Activated CD4-positive, CD25-positive, alpha-beta regulatory T cell (primary cell): ENCODE measurements at places on chromosomes 16 and 17.

DNA sequence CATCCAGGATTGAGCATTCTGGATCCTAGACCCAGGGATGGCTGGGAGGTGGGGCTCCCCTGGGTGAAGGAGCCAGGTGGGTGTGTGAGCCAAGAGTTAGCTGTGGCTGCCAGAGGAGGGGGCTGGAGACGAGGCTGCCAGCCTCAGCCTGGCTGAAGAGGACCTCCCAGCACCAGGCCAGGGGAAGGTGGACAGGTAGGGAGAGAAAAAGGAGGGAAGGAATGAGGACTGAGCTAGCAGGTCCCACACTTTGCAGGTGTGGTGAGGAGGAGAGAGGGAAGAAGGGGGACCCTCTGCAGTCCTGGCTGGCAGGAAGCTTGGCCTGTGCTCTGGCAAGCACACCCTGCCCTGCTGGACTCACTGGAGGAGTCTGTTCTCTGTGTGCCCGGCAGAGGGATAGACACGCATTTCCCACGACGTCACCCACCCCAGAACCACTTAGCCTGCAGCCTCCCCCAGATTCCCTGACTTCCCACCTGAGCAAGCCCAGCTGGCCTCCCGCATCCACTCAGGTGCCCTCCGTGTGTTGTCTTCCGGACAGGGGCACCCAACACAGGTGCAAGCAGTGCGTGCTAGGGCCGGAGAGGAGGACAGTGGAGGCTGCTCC lies 42.0 kb downstream of the SOCS3 start:
- no peak for DNase-seq

DNA sequence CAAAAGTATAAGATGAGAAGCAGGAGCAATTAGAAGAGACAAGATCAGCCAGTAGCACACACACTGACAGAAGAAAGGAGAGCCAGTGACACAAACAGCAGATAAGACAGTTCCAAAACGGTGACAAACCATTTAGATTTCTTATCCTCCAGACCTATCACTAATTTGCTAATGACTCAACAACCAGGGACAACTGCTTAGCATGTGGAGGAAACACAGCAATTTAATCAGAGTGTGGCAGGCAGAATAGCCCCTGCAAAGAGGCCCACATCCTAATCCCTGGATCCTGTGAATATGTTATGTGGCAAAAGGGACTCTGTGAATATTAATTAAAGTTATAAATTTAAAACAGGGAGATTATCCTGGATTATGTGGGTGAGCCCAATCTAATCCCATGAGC lies 81.1 kb downstream of the CACNG1 start:
- DNase-seq = no peak

DNA sequence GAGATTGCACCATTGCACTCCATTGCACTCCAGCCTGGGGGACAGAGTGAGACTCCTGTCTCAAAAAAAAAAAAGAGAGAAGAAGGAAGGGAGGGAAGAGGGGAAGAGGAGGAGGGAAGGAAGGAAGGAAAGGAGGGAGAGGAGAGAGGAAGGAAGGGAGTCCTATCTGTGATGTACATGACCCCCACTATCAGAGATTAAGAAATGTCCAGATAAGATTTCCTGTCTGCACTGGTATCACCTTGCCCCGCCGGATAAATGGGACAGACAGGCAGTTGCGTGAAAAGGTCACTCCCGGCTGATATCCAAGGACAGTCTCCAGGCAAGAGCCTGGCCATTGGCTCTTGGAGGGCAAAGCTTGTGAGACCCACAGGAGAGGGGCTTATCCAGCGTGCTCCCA lies 5.2 kb upstream of the ZFPM1 start:
- DNase-seq = no peak

DNA sequence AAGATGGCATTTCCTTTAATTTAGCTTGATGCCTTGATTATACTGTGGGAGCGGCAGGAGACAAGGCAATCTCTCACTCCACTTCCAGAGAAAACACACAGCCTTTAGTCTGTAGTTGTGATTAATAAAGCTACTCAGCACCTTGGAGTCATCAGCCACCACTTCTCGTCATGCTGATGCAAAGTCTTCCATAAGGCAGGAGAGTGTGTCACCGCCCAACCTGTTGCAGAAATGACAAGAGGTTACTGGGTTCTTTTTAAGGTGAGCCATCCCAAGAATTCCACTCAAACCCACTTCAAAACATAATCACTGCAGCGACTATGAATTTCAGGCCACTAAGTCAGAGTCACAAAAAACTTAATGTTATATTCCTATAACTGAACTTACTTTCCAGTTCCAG lies 223.9 kb upstream of the TOX3 start:
- no peak for DNase-seq

DNA sequence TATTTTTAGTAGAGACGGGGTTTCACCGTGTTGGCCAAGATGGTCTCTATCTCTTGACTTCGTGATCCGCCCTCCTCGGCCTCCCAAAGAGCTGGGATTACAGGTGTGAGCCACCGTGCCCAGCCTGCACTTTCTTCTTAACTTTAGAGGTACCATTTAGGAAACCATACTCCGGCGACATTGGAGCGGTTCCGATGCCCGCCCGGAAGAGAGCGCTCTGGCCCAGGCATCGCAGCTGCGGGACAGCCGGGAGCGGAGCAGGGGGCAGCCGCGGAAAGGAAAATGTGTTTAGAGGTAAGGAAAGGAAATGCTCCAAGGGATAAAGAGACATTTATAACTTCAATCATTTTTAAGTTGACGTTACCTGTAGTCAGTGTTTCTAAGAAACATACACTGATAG lies 6.0 kb upstream of the HS3ST3B1 start:
- no peak for DNase-seq

- no peak for DNase-seq
Measured at GRCh38 chr16:87189426-87189825, 127.8 kb downstream of the C16orf95 start.

DNA sequence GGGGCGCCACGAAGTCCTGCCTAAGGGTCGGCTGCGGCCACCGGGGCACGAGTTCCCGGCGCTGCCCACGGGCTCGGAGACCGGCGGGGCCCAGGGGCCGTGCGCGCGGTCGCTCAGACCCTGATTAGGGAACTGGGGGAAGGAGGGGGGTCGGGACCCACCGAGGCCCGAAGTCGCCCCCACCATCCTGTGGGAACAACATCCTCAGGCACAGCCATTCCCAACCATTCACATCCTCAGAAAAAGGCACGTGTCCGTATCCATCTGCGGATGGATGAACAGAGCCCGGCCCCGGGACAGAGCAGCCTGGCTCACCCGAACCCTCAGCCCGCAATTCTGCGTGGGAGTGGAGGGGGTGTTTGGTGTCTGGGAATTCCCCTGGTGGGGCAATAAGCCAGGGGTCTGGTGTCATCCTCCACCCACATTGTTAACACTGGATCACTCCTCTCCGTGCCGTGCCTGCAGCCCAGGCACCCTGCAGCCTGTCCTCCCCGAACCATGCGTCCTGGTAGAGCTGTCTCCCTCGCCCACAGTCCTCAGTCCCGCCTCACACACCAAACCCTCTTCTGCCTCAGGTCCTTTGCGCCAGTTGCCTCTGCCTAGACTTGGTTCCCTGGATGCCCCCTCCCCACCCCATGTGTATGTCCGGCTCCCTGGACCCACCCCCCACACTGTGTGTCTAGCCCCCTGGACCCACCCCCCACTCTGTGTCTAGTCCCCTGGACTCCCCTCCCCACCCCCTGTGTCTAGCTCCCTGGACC lies 789 bp upstream of the CCDC57 start:
- no peak for DNase-seq

GRCh38 chr17:57671667-57672632 lies 73.1 kb downstream of the CCDC182 start:
- DNase-seq = peak; percentile 49

- DNase-seq = no peak
Measured at GRCh38 chr16:20910781-20911321, 10.3 kb downstream of the LYRM1 start.

DNA sequence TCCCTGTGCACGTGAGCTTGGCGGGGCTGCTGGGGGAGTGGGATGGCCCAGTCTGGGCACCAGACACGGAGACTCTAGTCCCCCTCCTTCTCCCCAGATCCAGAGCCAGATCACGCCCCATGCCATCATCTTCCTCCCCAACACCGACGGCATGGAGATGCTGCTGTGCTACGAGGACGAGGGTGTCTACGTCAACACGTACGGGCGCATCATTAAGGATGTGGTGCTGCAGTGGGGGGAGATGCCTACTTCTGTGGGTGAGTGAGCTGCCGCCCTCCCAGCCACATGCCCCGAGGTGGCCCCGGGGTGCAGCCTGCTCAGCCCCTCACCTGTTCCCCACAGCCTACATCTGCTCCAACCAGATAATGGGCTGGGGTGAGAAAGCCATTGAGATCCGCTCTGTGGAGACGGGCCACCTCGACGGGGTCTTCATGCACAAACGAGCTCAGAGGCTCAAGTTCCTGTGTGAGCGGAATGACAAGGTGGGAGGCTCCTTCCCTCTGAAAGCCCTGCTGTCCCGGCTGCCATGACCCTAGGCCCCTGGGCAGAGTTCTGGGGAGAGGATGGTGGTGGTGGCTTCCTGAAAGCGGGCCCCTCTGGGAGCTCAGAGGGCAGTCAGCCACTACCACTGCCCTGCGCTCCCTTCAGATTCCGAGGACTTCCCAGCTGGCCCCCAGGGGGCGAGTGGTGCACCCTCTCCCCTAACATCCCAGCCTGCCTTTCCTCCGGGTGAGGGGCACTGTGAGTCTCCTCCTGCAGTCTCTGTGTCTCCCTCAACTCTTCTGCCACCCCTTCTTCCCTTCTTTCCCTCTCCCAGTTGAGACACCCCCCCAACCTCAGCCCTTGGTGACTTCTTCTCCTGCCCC lies 2.8 kb upstream of the C17orf107 start:
- DNase-seq = no peak

DNA sequence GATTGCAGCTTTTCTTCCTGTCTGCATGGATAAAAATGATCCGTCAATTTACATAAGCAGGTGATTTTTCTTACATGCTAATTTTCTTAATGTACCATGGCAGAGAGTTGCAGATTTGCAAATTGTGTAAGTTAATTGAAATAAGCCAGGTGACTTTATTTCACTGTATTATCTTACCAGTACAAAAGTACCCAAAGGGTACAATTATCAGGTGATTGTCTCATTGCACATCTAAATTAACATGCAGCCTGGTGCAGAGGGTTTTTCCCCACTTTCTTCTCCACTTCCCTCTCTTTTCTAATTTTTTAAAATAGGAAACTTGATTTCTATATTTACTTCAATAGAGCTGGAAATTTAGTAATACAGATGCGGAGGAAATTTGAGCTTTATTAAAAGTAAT lies 11.2 kb downstream of the NLK start:
- DNase-seq = no peak

- no peak for DNase-seq
Measured at GRCh38 chr16:2519711-2520080, 475 bp upstream of the AMDHD2 start.

DNA sequence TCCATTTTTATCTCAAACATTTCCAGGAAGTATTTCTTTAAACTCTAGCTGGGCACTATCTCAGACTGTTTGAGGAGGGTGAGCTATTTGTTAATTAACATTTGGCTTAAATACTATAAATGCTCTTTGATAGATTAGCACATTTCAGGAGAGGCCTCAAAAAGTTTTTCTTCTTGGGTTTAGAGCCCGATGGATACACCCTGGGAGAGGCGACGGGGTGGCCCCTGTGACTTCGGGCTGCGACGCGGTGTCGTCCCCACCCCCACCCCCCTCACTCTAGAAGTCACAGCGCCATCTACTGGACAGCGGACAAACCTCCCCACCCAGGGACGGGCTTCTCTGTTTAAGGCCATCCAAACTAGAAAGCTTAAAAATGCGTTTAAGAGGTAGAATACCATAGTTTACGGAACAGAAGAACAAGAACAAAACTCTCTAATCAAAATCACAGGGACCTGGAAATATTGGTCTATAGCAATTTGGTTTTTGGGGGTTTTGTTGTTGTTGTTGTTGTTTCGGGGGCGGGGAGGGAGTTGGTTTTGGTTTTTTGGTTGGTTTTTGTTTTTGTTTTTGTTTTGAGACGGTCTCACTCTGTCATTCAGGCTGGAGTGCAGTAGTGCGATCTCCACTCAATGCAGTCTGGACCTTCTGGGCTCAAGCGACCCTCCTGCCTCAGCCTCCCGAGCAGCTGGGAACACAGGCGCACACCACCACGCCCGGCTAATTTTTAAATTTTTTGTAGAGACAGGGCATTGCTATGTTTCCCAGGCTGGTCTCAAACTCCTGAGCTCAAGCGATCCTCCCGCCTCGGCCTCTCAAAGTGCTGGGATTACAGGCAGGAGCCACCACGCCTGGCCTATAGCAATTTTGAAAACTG lies 254.4 kb downstream of the C16orf95 start:
- no peak for DNase-seq

GRCh38 chr16:4505356-4506147 lies 29.4 kb downstream of the HMOX2 start:
- peak; percentile 12 for DNase-seq

DNA sequence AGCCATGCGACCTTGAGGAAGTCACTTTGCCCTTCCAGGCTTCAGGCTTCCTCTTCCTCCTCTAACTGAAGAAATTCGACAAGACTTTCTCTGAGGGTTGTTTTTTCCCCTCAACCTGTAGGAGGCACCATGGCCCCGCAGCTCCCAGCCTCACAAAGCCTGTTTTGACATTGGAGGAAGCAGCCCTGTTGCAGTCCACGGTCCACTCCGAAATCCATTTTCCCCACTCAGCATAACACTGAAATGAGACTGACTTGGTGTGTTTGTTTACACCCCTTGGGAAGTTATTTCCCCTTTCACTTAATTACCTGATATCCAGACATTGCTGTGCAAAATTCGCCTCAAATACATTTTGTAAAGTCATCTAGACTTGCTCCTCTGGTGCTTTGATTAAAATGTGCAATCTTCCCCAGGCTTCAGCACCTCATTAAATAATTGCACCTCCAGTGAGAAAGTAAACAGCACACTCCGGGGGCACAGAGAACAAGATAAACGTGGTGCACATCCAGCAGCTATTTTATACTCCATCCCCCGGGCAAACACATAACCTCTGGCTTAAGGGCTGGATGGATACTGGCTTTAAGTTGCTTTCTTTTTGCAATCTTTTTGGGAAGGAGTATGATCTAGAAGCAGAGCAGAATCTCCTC lies 41.4 kb upstream of the PIRT start:
- DNase-seq = no peak

GRCh38 chr16:62041401-62041800 lies 5.2 kb upstream of the CDH8 start:
- no peak for DNase-seq

- DNase-seq = no peak
Measured at GRCh38 chr17:81310949-81311550, 15.9 kb upstream of the SLC38A10 start.

GRCh38 chr16:11630046-11630767 lies 38.0 kb upstream of the SNN start:
- no peak for DNase-seq

GRCh38 chr16:71687861-71688260 lies 36.6 kb downstream of the PHLPP2 start:
- no peak for DNase-seq
